ENCODE measurements at places on chromosomes 5 and 9.

DNA sequence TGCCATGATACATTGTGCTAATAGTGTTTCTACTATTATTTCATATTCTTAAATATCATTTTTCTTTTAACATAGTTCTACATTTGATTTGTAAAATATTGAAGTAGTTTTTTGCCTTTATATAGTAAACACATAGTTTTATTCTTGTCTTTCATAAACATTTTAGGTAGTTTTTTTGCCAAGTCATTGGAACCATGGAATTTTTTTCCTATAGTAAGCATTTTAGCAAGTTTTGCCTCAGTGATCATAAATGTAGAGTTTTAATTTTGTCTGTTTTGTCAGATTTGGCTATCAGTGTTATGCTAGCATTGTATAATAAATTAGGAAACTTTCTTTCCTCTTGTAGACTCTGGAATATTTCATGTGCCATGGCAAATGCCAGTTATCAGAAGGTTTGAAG, 137.1 kb upstream of the LPAR1 start:
- DNase-seq = no peak

- DNase-seq = no peak
Observed at GRCh38 chr9:77475641-77476473, 172.3 kb downstream of the GNA14 start.

DNA sequence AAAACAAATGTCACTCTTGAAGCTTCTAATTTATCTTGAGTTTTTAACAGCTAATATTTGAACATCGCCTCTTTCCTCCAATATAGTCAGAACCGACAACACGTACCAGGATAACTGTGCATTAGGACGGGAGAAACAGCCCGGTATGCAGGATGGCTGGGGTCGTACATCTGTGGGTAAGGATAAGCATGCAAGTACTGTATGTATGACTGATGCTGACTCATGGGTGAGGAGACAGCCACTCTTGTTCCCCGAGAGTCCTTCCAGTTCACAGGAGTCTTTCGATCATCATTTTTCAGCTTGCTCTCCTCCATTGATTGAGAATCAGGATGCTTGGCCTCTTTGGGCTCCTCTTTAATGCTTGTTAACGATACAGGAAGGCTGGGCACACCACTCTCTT, 102.3 kb downstream of the ZNF608 start:
- no peak for DNase-seq

GRCh38 chr9:99823681-99824377, 2.1 kb downstream of the NR4A3 start:
- DNase-seq = peak; percentile 32

DNA sequence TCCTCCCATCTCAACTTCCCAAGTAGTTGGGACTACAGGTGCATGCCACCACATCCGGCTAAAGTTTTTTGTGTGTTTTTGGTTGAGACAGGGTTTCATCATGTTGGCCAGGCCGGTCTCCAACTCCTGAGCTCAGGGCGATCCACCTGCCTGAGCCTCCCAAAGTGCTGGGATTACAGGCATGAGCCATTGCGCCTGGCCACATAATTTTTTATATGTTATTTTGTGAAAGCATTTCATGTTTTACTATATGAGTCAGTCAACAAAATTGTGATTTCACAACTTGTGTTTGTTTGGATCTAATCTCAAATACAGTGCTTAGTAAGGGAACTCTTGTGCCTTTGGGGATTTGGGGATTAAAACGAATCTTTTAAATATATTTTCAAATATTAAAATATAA, 20.0 kb upstream of the FAM120AOS start:
- DNase-seq = no peak

DNA sequence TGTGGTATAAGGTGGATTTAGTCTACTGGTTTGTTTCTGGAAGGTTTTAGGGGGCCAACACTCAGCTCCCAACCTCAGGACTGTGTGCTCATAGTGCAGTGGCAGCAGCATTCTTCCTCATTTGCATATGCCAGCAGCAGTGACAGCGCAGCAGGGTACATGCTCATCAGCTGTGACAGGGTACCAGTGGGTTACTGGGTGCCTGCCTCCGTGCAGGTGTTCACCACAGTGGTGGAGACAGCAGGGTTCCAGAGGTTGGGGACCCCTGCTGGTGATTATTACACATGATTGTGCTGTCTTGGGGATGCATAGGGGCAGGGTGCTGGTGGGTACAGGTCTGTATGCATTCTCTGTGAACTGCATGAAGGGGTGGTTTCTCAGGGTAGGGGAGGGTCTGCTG, 45.5 kb upstream of the IFNE start:
- no peak for DNase-seq

GRCh38 chr9:138098116-138098907, 220.7 kb downstream of the CACNA1B start:
- no peak for DNase-seq

GRCh38 chr5:80234116-80234948, 21.5 kb downstream of the SERINC5 start:
- DNase-seq = no peak

- DNase-seq = no peak
Observed at GRCh38 chr9:89993678-89994630, 389.1 kb downstream of the GADD45G start.

DNA sequence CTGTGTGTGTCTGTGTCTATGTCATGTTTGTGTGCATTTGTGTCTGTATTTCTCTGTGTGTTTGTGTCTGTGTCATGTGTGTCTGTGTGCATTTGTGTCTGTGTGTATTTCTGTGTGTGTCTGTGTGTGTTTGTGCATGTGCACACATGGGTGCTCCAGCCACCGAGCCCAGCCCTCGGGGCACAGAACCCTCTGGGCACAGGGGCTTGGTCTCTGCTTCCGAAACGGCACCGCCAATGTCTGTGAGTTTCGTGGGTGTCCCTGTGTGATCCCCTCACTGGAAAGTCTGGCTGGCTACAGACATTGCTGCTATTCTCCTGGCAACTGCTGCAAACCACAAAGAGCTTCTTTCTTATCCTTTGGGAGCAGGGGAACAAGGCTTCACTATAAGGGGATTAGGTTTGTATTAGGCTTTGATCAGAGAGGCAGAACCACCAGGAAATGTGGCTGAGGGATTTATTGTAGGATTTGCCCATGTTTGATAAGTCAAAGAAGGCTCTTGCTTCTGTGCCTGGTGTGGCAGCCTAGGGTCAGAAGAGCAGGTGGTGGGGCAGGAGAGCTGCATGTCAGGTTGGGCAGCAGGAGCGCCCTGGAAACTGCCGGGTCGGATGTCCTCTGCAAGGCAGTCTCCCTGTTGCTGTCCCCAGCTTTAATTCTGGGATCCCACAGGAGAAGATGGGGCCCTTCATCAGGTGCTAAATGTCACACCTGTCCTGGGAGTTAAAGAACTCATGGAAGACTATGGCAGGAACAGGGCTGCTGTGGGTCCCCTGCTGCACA, 39.6 kb upstream of the FCN1 start:
- no peak for DNase-seq

- no peak for DNase-seq
Observed at GRCh38 chr5:149423794-149424268, 44.7 kb upstream of the IL17B start.

- DNase-seq = no peak
Observed at GRCh38 chr5:123294544-123294943, 128.7 kb downstream of the CEP120 start.

- no peak for DNase-seq
Observed at GRCh38 chr9:100575765-100576386, 2.0 kb upstream of the CAVIN4 start.

GRCh38 chr9:8857926-8858595, 1058.5 kb upstream of the DMAC1 start:
- no peak for DNase-seq

DNA sequence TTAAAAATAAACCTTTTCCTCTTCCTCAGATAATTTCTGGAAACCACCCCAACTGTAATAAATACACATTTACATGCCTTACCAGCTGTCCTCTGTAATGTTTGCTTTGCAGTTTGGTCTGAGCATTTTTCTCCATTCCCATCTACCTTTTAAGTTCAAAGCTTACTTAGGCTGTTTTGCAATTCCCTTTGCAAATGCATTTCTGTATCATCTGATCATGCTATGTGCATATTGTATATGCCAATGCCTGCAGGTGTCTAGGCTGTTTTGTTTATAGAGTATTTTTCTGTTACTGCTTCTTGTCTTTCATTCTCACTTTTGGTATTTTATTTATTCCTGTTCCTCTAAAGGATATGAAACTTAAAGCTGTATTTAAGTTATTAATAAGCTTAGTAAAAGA, 86.3 kb downstream of the SLC44A1 start:
- no peak for DNase-seq

- no peak for DNase-seq
Observed at GRCh38 chr5:171750311-171750788, 35.3 kb upstream of the SMIM23 start.

GRCh38 chr5:167678481-167678880, 613.0 kb upstream of the WWC1 start:
- no peak for DNase-seq

Measured in stimulated activated CD8-positive, alpha-beta memory T cell treated with anti-CD3 and anti-CD28 coated beads, Interleukin-4, amount 100 ng/mL, for 1 hour (primary cell).